ENCODE measurements at places on chromosomes 2 and 18. TPM values are rescaled to one million over a fixed set of nuclear protein-coding genes. Genes with fewer than 3 reads are reported as not detected.

SFTPB gene
- total RNA-seq = not detected

SH3YL1 gene
- total RNA-seq = 16.4 TPM

FEV gene
- not detected for total RNA-seq

APOB gene
- total RNA-seq = 20.0 TPM

DNA sequence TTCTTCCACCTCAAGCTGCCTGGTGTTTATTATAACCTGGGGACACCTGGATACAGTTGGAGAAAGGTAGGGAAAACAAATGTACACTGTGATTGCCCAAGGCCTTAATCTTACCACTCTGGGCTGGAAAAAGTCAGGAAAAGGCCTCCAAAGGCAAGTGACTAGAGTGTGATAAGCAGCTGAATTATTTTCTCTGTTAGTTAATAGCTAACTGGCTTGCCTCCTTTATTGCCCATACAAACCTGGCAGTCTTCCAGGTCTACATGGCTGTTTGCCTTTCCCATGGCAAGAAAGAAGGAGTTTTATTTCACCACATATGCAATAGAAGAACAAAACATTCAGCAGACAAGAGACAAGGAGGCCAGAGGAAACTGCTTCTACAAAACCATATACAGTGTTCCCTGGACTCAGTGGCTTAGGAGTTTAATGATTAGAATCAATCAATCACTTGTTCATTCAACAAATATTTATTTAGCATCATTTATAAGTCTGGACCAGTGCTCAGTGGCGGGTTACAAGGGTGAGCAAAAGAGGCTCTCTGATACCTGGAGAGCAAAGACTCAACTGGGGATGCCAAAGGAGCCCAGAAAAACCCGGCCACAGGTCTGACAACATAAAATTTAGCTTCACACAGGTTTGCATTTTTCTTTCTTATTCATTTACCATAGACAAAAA, 27.5 kb upstream of the SUCLG1 start:
- no peak for DNase-seq

DNA sequence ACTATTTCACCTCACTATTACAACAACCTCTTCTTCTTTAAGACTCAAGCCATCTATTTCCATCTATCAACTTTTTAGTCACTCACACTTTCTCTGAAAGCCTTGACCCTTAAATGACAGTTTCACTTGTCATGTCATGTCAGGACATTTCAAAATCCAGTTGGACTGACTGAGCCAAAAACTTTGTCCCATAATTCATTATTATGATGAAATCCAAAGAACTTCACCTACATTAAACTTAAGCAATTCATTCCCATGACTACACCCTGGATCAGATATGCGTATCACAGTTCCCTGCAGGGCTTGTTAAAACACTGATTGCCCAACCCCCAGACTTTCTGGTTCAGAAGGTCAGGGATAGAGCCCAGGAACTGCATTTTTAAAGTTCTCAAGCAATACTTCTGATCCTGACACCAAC, 26.5 kb downstream of the LDAH start:
- DNase-seq = no peak

DNA sequence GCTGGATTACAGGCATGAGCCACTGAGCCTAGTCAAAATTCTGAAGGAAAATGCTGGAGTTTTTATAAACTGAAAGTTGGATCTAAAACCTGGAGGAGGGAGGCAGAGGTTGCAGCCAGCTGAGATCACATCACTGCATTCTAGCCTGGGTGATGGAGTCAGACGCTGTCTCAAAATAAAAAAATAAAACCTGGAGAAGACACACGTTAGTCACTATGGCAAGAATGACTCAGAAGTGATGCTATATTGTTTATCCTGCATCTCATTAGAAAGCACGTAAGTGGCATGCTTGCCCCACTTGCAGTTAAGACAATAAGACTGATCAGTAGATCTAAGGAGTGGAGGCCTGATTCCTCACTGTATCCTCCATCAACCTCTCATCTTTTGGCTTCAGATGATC, 106.6 kb upstream of the STON1 start:
- DNase-seq = no peak

- DNase-seq = no peak
Observed at GRCh38 chr2:169743549-169743948, 9.9 kb downstream of the KLHL23 start.
